ENCODE measurements at places on chromosomes 13 and 19.

DNA sequence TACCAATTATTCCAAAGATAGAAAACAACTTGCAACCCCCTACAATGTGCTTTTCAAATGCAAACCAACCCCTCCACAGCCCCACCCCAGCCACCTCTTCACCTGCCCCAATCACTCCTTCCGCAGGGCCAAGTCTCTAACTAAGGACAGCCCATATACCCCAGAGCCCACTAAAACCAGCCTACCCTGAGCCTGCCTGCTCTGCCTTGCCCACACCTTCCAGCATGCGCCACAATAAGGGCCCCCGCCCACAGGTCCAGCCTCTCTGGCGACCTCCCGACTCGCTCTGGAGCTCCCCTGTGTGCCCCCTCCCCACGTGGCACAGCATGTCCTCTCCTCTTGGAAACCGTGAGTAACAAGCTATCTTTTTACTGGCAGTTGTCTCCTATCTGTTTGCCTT lies 42.8 kb upstream of the MEDAG start:
- DNase-seq = no peak

DNA sequence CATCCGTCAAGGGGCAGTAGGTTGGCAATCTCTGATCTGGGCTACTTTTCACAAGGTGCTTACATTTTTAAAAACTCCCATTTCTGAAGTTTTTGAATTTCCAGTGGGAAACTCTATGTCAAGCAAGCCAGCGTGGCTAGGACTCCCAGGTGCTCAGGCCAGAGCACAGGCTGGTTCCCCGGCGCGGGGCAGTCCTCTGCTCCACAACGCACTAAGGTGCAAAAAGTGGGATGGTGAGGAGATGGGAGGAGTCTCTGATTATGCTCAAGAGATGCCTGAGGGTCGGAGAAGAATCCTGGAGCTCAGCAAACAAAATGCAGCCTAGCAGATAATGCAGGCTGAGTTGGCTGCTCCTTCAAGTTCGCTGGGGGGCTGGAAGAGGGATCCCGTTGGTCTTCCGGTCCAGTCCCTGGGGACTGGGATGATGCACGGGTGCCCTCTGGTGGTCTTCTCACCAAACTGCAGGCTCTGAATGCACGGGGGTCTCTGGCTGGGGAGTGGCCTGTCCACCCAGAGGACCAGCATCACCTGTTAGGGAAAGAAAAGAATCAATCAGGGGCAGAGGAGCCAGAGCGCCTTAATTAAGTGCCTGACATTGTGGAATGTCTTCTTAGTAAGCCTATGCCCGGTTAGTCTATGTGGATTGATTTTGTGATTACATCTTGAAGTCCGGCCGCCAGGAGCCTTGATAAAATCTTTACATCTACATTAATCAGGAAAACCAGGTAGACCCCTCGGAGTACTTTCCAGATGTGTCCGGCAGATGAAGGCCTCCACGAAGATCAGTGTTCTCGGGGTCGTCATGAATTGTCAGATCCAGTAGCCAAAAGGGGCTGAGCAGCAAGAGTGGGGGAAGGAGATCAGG lies 244.4 kb upstream of the MAB21L1 start:
- no peak for DNase-seq

- DNase-seq = no peak
These were observed 100.1 kb downstream of the ERCC5 start for GRCh38 chr13:102945886-102946285.

DNA sequence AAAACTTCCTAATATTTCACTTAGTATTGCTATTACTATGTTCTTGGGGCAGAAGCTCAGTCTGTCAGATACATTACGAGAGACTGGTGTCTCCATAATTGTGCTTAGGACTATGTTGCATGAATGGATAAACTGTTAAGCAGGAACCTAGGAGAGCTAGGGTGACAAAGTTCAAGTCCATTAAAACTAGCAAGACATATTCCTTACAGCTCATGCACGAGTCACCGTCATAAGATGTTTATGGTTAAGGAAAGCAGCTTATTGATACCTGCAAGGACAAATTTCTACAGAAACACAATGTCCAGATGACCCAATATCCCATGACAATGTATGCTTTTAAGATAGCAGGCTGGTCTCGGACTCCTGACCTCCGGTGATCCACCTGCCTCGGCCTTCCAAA lies 5.7 kb upstream of the ZNF813 start:
- DNase-seq = no peak

- DNase-seq = peak; percentile 68
These were observed 1.3 kb downstream of the HCST start for GRCh38 chr19:35903550-35904179.

DNA sequence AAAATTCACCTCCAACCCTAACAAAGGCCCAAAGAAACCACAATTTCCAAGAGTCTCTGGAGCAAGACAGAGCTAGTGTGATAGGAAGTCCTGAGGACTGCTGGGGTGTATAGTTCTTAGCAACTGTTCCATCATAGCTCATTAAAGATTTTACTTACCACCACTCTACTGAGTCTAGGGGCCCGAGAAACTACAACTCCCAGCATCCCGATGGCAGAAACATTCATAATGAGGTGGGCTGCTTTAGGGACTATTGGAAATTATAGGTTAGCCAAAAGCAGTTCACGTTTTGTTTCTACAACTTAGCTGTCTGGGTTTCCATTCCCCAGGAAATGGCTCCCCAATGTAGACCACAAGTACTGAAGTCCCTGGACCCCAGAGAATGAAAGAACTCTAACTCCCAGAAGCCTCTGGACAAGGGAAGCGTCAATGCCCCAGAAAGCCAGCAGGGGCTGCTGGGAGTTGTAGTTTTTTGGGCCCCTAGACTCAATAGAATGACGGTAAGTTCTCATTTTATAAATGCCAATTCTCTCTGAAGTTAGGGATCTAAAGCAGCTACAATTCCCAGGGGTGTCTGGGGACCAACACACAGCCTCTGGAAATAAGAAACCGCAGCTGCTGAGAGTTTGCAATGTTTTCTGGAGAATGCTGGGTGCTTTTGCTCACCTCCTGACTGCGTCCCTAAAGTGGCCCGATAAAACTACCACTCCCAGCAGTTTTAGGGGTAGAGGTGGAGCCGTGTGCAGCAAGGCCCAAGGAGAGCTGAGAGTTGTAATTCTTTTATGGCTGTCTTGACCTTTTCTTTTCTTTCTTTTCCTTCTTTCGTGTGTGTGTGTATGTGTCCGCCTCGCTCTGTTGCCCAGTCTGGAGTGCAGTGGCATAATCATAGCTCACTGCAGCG lies 11.1 kb downstream of the FTL start:
- no peak for DNase-seq

DNA sequence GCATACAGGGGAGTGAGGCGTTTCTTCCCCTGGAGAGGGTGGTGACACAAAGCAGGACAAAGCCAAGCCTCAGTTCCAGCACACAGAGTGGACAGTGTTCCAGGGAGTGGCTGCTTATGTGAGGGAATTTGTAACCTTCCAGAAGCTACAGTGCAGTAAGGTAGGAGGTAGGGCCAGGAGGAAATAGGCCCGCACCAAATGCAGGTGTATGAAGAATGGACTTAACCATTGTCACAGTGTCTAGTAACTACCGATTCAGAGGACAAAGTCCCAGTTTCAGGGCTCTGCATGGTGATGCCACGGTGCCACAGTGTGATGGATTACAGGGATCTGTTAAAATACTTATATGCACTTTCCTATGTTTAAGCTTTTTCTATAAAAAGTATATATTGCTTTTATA lies 135.3 kb downstream of the ZIC5 start:
- DNase-seq = no peak

- DNase-seq = no peak
These were observed 69.9 kb downstream of the ARHGEF18 start for GRCh38 chr19:7418596-7418995.

DNA sequence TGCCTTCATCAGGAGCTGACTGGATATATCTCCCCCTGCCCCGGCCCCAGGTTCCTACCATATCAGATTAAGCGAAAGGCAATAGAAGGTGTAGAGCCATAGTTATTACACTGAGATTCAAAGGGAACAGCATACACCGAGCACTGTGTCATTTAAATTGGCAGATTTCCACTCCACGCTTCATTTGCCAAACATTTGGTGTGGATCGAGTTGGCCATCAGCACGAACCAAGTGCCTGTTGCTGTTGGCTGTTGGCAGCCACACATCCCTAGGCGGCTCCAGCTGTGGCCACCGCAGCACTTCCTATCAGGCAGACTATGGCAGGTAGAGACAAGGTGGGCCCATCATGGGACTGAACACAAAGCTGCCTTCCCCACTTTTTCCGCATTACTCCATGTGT lies 115.8 kb downstream of the CCNA1 start:
- no peak for DNase-seq

DNA sequence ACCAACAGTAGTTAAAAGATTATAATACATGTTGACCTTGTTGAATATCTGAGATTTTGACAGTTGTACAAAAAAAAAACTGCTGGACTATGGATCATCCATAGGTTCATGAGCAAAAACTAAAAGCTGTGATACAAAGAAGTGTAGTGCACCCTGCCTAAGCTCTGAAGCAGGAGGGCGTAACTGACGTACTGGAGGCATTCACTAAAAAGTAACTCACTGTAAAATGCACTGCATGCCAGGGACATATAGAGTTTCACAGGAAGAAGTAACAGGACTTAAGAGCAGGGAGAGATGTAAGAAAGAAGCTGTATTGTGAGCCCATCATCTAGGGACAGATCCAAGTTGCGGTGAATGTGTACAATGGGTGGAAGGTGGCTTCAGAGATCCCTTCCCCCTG lies 177.9 kb downstream of the IRS2 start:
- DNase-seq = no peak

- no peak for DNase-seq
These were observed 6.5 kb downstream of the SIGLEC7 start for GRCh38 chr19:51148580-51148979.

DNA sequence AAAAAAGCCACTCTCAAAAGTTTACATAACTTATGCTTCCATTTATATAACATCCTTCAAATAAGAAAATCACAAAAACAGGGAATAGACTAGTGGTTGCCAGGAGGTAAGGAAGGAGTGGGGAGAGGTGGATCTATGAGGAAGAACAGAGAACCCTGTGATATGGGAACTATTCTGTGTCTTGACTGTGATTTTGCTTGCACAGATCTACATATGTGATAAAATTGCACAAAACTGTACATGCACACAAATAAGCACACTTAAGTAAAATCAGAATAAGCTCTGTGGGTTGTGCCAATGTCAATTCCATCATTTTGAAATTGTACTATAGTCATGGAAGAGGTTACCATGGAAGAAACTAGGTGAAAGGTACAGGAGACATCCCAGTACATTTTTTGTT lies 121.6 kb upstream of the SGCG start:
- DNase-seq = no peak

GRCh38 chr19:32173836-32174235 lies 171.6 kb upstream of the ZNF507 start:
- no peak for DNase-seq

DNA sequence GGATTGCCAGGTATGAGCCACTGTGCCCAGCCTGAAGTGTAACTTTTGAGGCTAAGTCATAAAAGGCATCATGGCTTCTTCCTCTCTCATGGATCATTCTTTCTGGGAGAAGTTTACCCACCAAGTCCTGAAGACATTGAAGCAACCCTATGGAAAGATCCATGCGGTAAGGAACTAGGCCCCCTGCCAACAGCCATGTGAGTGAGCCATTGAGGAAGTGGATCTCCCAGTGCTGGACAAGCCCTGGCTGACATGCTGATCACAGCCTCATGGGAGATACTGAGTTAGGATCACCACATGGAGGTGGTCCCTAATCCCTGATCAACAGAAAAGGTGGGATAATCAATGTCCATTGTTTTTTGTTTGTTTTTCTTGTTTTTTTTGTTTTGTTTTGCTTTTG lies 3.3 kb upstream of the NUDT19 start:
- DNase-seq = no peak

DNA sequence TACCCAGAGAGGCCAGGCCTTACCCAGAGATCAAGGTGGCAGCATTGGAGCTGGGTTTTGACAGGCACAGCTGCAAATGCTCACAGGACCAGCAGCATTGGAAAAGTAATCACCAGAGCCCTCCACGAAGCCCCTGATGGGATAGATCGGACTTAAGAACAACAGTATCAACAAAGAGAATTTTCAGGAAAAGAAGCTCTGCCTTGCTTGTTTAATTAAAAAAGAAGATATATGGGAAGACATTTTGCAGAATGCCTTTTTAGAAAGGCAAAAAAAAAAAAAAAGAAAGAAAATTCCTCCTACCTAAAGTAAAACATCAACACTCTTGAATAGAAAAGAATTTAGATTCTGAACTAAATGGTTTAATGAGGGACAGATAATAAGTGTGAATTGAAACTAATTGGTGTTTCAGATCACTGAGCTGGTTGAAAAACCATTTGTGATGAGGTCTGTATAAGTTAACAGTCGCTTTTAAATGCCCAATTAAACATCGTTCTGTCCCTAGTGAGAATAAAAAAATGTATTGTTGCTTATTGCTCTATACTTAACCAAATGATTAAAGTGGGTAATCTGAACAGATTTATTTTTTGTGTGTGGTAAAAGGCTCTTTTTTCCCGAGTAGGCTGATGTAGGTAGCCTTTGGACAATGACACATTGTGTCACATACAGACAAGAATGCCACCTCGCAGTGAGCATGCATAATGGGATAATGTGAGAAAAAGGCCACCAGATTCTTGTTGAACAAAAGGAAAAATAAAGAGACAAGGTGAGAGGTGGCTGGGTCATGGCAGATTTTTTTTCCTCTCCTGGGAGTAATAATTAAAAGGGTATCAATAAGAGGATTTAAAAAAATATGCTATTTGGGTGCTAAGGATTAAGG lies 93.0 kb upstream of the ARGLU1 start:
- DNase-seq = no peak

DNA sequence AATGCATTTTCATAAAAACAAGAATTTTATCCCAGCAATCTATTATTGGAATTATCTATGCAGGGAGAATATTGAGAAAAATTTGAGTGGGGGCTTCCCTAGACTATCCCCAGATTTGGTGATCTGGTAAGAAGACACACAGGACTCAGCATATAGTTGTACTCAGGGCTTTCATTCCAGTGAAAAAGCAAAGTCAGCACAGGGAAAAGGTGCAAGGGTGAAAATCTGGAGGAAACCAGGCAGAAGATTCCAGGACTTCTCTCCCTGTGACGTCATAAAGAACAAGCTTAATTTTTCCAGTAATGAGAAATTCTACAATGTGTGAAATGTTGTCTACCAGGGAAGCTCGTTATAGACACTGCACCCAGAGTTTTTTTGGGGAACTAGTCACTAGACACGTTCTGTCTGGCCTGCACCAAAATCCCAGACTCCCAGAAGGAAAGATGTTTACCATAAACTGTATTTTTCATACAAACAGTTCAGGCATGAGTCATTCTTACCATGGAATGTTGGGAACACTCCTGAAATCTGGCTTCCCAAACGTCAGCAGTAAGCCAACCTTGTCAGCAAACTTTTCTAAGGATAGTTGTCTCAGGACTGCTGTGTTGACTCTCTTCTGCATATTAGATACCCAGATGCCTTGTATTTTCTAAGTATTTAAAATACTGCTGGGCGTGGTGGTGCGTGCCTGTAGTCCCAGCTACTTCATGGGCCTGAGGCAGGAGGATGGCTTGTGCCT lies 107.4 kb downstream of the DNAJC3 start:
- no peak for DNase-seq

- no peak for DNase-seq
These were observed 9.5 kb downstream of the SNRNP70 start for GRCh38 chr19:49094505-49095482.

All from stimulated activated CD4-positive, alpha-beta T cell treated with anti-CD3 and anti-CD28 coated beads, Interleukin-1b, Interleukin-23, amount 100 ng/mL, for 1 hour (primary cell).